ENCODE measurements at places on chromosomes 13 and 19. TPM values are rescaled to one million over a fixed set of nuclear protein-coding genes. Genes with fewer than 3 reads are reported as not detected.

DNA sequence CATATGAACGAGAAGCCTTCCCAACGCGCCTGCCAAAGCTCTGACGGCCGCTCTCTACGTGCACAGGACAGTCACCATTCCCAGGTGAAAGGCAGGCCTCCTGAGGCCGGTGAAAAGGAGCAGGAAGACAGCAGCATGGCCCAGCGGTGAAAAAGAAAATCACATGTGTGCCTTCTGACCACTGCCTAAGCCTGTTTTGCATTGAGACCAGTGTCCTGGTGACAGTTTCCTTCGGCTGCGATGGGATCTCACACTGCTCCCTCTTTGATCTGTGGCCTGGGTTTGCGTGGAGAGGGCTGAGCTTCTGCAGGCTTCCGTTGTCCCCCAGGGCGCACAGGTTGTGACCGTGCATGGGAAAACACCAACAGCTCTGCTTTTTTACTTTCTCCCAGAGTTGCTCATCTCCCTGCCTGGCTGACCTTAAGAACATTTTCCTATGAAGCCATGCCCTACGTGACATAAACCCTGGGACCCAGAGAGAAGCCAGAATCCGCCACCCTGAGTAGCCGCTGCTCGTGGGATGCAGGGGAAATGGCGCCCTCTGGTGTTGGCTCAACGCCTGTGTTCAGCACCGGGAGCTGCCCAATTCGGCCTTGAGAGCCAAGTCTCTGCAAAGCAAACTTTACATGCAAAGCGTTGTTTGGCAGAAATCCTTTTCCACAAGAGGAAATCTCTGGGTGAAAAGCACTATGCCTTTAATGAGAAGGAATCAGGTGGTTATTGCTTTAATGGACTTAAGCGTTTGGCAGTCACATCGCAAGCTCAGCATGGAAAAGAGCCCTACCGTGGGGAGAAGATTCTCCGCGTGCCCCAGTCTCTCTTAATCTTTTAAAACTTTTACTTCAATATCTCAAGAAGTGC is 112.2 kb upstream of the GPR12 start:
- peak; percentile 8 for DNase-seq

DNA sequence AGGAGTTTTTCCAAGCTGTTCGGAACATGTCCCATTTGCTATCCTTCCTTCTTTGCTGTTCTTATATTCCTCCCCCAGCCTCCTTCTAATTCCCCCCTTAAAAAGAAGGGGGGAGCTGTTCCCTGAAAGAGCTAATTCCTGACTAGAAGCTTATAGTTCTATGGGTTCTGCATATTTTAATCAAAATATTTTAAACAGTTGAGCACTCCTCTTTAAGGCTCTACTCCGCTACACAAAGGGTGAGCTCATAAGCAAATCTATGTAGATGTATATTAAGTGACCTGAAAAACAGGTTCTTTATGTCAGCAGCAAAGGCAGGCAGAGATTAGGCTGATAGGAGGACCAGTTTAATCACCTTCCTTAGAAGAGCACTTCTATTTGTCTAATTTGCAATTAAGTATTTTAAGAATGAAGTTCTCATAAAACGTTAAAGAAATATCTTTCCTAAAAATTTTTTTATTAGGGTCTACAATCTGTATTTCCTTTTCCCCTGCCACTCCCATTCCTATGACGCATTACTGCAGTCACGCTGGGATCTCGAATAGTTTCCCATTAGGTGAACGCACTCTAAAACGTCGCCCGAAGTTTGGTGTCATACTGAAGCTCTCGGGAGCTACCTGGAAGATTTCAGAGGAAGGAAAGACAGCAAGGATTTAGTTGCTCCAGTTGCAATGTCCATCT is 5.2 kb downstream of the EFNB2 start:
- DNase-seq: no peak

GRCh38 chr19:7781157-7781556 is 18.1 kb downstream of the CLEC4M start:
- DNase-seq: peak; percentile 8

DNA sequence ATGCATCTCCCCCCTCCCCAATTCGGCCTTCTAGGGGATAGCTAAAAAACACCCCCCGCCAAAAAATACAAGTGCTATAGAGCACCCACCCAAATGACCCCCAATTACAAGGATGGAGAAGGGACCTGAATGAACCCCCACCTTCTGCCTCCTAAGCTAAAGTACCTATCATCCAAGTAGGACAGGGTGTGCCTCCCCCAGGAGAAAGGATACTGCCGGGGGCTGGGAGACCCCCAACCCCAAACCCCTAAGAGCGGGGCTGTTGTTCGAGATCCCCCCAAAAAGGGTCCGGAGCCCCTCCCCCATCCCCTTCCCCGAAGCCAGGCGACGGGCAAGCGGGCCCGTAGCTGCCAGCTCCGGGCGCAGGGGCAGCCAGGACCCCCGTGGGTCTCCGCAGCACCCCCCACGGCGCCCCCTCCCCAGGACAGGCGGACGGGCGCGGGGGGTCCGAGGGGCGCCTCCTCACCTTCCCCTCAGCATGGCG is 1.9 kb downstream of the ZC3H4 start:
- DNase-seq: no peak

DNA sequence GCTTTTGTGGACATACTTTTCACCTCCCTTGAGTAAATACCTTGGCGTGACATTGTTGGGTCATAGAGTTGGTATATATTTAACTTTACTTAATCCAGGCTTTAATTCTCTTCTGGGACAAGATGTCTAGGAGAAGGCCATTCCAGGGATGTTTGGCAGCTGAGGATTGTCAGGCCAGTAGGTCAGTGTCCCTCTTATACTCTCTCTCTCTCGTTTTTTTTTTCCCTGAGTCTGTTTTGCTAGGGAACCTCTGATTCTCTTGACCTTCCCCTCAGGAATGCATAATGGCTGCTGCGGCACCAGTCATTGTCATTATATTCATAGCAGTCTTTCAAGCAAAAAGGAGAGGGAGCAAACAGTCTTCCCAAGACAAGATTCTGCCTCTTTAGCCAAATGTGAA is 48.8 kb downstream of the BICRA start:
- no peak for DNase-seq

DNA sequence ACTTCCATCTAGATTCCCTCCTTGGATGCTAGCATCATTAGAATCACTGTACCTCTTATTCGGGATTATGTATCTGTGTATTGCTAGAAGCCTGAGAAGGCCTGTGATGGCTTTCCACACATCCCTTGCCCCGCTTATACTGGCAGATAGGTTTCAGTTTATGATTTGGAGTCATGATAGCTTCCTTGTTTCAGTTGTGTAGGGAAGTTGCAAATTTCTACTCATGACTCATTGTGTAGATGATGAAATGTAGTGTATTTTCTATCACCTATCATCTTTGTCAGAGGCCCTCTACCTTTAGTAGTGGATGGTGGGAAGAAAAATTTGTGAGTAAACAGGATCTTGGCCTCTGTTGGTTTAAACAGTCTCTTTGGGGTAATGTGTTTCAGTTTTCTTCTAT is 165.2 kb downstream of the GGACT start:
- no peak for DNase-seq

DNA sequence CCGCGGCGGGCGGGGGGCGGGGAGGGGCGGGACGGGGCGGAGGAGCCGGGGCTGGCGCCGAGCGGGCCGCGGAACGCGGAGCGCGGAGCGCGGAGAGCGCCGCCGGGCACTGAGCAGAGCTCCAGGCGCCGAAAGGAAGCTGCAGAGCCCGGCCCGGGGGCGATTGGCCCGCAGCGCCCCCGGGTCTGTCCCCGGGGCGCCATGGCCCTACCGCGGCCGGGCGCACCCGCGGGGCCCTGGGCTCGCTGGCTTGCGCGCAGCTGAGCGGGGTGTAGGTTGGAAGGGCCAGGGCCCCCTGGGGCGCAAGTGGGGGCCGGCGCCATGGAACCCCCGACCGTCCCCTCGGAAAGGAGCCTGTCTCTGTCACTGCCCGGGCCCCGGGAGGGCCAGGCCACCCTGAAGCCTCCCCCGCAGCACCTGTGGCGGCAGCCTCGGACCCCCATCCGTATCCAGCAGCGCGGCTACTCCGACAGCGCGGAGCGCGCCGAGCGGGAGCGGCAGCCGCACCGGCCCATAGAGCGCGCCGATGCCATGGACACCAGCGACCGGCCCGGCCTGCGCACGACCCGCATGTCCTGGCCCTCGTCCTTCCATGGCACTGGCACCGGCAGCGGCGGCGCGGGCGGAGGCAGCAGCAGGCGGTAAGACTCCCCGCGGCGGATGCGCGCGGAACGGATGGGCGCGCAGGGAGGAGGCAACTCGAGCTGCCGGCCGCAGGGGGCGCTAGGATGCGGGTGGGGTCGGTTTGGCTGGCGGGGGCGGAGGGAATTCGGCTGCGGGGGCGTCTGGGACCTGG is at the start of gene PDE4A:
Gene PDE4A (plus strand): TSS at position 95 of the 796 bp plus-strand sequence. CDS start 227 bp downstream, at position 322.
- DNase-seq: peak; percentile 68

- no peak for DNase-seq
Measured at GRCh38 chr13:32695602-32696250, 109.5 kb downstream of the PDS5B start.

GRCh38 chr19:29449371-29449770 is 76.4 kb upstream of the VSTM2B start:
- DNase-seq: no peak

The ZNF540 gene
- 0.22 TPM for polyA plus RNA-seq

DNA sequence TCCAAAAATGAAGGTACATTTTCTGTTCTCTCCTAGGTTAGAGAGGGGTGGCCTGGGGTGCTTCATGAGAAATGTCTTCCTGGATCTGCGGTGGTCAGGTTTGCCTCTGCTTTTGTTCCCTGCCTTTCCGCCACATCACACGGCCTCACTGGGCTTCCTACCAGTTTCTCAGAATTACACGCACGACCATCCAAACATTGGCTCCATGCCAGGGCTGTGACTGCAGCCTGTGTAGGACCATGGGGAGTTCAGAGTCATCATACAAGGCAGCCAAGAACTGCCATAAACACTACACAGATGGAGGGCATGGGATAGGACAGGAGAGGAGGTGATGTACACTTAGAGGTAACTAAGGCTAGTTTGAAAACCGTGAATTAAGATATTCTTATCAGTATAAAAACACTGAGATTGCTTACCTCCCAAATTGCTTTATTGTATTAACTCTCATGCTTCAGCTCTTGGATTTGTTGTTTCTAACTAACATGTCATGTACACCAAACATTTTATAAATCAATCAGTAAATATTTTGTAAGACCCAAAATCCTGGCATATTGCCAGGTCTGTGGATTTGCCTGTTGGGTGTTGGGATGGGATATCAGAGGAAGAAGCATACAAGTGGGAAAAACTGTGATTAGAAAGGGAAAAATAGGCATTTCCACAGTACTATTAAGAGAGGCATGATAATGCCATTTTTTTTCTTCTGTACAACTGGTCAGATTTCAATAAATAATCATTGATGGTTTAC is 45.2 kb downstream of the CDADC1 start:
- DNase-seq: no peak

GRCh38 chr13:38954291-38954690 is 36.3 kb downstream of the STOML3 start:
- DNase-seq: no peak

- no peak for DNase-seq
Measured at GRCh38 chr19:1295169-1296012, 9.7 kb downstream of the EFNA2 start.

The DPY19L3 gene
- 16.6 TPM for polyA plus RNA-seq

The MIA gene
- polyA plus RNA-seq: not detected

DNA sequence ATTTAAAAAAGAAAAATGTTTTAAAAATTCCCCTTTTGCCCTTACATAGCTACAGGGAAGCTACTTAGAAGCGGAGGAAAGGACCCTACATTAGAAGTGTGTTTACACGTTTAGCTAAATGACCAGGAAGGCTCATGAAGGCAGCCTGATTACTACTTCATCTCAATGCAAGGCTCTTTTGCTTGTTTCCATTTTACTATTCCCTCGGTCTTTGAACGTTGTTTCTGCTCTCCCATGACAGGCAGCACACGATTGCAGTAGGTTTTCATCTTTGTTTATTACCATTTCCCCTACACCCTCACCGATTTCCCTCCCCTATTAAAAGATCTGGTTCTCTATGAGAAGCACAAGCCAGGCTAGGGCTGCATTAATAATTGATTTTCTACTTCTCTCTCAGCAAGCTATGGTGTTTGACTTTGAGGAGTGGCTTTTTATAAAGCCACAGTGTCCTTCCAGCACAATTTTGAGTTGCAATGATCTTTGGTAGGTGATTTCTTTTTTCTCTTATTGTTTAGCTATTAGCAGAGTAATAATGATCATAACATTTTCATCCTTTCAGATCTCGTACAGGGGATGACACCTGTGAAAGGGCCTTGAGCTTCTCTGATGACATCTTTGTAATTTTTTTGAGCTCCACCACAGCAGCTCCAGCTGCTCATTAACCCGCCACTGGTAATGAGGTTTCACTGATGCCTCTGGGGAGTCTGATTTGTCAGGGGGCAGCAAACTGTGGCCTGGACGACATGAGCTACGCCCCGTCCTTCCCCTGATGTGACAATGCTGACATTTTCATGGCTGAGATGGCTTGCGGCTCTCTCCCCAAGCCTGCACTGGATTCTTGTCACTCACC is 670.3 kb downstream of the UQCRFS1 start:
- no peak for DNase-seq

- DNase-seq: no peak
Measured at GRCh38 chr13:28052945-28053344, 47.4 kb downstream of the FLT3 start.

- DNase-seq: no peak
Measured at GRCh38 chr19:29809795-29810503, 1.8 kb upstream of the CCNE1 start.

DNA sequence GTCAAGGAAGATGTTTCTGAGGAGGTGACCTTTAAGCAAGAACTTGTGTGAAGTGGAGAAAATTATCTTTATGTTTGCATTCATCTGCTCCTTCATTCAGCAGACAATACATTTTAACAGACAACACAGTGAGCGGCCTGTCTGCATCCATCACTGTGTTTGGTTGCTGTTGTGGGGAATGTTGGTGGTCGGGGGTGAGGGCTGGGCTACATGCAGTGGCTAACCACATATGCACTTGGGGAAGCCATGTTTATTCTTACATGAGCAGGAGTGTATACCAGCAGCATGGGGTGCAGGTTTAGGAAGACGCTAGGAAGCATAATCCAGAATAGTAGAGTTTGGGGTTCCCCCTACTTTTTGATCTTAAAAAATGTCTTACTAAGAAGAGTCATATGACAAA is 66.4 kb downstream of the DHRS12 start:
- no peak for DNase-seq

GRCh38 chr13:57740719-57741118 is 109.2 kb downstream of the PCDH17 start:
- DNase-seq: no peak

DNA sequence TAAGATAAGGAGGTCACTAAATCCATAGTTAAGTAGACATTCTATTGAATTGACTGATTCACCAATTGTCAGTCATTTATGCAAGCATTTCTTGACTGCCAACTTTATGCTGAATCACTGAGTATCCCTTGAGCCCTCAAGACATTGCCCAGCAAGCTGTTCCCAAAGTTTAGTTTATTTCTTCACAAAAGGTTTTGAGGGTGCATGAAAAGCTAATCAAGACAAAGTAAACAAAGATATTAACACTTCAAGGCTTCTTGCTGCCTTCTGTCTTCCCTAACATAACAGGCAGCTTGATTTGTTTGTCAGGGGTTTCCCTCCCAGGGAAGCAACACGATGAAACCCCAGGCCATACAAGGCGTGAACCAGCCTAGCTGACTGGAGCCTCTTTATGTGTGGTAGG is 374.4 kb downstream of the SPRY2 start:
- DNase-seq: peak; percentile 9

The DUS3L gene
- 26.9 TPM for polyA plus RNA-seq
